Gastroesophageal sphincter (tissue), 4 donors: ENCODE measurements at places on chromosomes 2 and 18.

- H3K27me3 ChIP-seq: no peaks in the 10 kb centered on the region
- ATAC-seq: peak; percentile 95
- H3K4me1 ChIP-seq: no peaks in the 10 kb centered on the region
- peak within 1 kb of the TSS; percentile 80 for H3K27ac ChIP-seq
- no peaks in the 10 kb centered on the region for H3K36me3 ChIP-seq
These were observed at the start of gene SLC19A3 for GRCh38 chr2:227717687-227718567. Gene SLC19A3, minus strand, starts transcription at chr2:227718028. Its CDS starts 15,710 bp downstream, at chr2:227702318.

- H3K27ac ChIP-seq: no peak overlapping the region
- no peak for ATAC-seq
- H3K27me3 ChIP-seq: no peaks in the 10 kb centered on the region
- peaks cover 8% of the 10 kb centered on the region for H3K4me1 ChIP-seq
- no peaks in the 10 kb centered on the region for H3K36me3 ChIP-seq
These were observed 96.8 kb downstream of the GLI2 start for GRCh38 chr2:120832296-120833070.

DNA sequence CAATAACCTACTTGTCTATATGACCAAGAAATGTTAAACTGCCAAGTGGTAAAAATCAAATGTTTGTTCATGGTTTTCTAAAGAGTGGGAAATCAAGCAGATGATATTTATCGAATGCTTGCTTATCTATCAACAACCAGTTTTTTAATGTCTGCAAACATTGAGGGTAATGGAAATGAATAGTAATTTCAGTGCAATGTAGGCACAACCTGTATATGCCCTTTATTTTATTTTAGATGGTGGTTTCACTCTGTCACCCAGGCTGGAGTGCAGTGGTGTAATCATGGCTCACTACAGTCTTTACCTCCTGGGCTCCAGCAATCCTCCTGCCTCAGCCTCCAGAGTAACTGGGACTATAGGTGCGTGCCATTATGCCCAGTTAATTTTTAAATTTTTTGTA, 46.0 kb upstream of the CD28 start:
- no peaks in the 10 kb centered on the region for H3K4me1 ChIP-seq
- H3K27me3 ChIP-seq: no peaks in the 10 kb centered on the region
- no peak for ATAC-seq
- no peaks in the 10 kb centered on the region for H3K36me3 ChIP-seq

- H3K4me1 ChIP-seq: no peaks in the 10 kb centered on the region
- ATAC-seq: no peak
- H3K4me3 ChIP-seq: no peak overlapping the region
- no peaks in the 10 kb centered on the region for H3K27me3 ChIP-seq
- H3K27ac ChIP-seq: no peak overlapping the region
These were observed 742.4 kb downstream of the GALR1 start for GRCh38 chr18:77992057-77992456.

DNA sequence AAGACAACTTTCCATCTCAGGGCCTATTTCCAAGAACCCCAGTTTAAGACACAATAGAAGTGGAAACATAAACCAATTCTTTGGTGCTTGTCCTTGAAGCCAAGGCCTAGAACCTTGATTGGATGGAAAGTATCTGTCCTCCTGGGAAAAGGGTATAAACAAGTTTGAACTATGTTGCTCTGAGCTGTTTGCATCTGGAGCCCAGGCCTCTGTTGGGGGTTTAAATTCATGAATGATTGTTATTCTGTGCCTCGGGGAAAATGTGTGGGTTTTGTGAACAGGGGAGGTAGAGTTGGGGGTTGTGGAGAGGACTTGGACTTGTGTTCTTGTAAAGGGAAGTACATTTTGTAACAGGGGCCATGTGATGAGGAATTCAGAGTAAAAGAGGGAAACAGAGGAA, 406.1 kb downstream of the SLC4A3 start:
- no peaks in the 10 kb centered on the region for H3K27me3 ChIP-seq
- no peak overlapping the region for H3K4me3 ChIP-seq
- H3K27ac ChIP-seq: no peak overlapping the region
- ATAC-seq: no peak
- no peaks in the 10 kb centered on the region for H3K36me3 ChIP-seq

- no peak overlapping the region for H3K27ac ChIP-seq
- no peak for ATAC-seq
- no peak overlapping the region for H3K4me3 ChIP-seq
These were observed 67.5 kb downstream of the CDH20 start for GRCh38 chr18:61400716-61401115.

DNA sequence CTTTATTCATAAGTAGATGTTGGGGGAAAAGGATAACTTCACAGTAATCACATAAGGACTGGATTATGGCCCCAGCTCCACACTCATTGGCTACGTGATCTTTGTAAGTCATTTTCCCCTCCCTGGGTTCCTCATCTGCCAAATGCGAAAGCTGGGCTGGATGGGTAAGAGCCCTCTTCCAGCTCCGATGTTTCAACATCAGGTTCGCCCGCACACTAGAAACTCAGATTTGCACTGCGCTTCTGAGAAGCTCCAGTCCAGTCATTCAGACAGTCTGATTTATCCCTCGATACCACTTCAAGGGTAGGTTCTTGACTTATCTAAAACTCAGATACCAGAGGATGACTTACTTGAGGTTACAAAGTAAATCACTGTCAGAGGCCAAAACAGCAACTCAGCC, 31.0 kb upstream of the RMDN2 start:
- H3K4me1 ChIP-seq: peaks cover 10% of the 10 kb centered on the region
- no peak overlapping the region for H3K27ac ChIP-seq
- H3K27me3 ChIP-seq: no peaks in the 10 kb centered on the region
- H3K36me3 ChIP-seq: no peaks in the 10 kb centered on the region
- no peak overlapping the region for H3K4me3 ChIP-seq

- peak overlapping the region; percentile 23 for H3K27ac ChIP-seq
- peaks cover 50% of the 10 kb centered on the region for H3K4me1 ChIP-seq
- peak; percentile 17 for ATAC-seq
- H3K36me3 ChIP-seq: no peaks in the 10 kb centered on the region
- no peak overlapping the region for H3K4me3 ChIP-seq
These were observed 75.9 kb downstream of the SH3BP4 start for GRCh38 chr2:235027558-235028214.

DNA sequence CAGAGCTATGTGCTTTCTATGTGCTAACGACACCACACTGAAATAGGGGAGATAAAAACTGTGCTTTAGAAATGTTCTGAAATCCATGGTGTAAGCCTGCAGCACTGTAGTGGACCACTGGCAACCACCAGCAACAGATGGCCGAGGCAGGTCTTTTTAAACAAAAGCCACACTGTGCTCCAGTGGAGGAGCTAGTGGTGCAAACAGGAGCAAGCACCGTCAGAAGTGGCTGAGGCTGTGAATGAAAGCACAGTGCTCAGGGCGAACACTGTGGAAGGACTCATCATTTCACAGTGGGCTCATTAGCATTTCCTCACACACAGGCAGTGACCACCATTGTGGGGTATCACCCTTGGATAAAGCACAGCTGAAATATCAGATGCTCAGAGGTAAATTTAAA, 22.9 kb upstream of the MTX2 start:
- ATAC-seq: no peak
- peaks cover 14% of the 10 kb centered on the region for H3K27me3 ChIP-seq
- H3K4me3 ChIP-seq: no peak overlapping the region

DNA sequence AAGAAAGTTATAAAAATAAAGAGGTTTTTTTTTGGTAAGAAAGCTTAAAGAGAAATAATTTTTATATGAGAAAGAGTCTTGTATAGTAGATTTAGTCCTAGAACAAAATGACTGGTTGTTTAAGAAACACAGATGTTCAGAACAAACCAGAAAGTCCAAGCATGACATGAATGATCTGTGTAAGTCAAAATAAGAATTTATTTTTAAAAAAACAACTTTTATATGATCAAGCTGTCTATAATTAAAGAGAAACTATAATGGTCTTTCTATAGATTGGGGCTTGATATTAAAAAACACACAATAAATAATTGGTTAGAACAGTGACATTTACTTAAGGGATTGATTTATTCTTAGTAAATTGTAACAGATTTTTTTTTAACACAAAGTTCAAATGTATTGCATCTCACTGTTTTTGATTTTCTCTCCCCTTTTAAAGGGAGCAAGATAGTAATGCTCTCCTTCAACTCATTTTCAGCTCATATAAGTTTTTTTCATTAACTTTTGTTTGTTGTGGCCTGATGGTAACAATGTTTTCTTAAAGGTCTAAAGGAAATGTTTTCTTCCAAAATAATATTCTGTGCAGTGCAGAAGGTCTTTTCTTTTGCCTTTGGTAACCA, 1256.8 kb downstream of the LRP1B start:
- no peaks in the 10 kb centered on the region for H3K27me3 ChIP-seq
- no peak for ATAC-seq
- no peak overlapping the region for H3K27ac ChIP-seq
- H3K36me3 ChIP-seq: no peaks in the 10 kb centered on the region
- H3K4me3 ChIP-seq: no peak overlapping the region

GRCh38 chr2:111944531-111945210, 46.3 kb downstream of the MERTK start:
- no peaks in the 10 kb centered on the region for H3K36me3 ChIP-seq
- H3K27ac ChIP-seq: no peak overlapping the region
- H3K4me1 ChIP-seq: peaks cover 25% of the 10 kb centered on the region
- no peaks in the 10 kb centered on the region for H3K27me3 ChIP-seq

- no peaks in the 10 kb centered on the region for H3K36me3 ChIP-seq
- ATAC-seq: peak; percentile 59
- no peaks in the 10 kb centered on the region for H3K27me3 ChIP-seq
- peaks cover 4% of the 10 kb centered on the region for H3K4me1 ChIP-seq
These were observed at the start of gene RBMS1 for GRCh38 chr2:160493227-160494028. Gene RBMS1, minus strand, starts transcription at chr2:160493807. Its CDS starts 444 bp downstream, at chr2:160493363.

DNA sequence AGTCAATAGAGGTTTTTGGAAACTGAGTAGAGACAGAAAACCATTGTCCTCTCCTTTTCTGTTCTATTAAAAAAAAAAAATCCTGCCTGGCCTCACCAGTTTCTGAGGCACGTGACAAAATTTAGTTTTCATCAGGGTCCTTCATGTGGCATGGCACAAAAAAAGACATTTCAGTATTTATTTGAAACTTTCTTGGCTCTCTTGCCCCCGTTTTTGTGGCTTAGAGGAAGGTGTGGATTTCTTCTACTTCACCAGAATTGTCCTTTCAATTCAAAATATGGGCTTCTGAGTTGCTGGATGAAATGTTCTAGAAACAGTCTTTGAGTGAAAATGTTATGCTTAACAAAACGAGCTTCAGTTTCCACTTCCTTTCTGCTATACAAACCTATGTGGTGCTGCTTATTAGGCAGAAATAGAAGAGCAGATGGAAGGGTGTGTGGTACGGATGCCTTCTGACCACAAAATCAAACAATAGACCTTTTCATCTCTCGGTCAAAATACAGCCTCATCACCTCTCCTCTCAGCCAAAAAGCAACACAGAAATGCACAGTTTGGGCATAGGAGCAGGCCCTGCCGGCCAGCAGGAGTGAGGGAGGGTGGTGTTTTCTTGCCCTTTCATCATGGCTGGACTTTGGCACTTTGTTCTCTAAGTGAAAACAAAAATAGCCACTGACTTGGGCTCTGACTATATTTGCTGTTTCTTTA, 89.2 kb downstream of the SH3RF3 start:
- no peaks in the 10 kb centered on the region for H3K36me3 ChIP-seq
- no peak overlapping the region for H3K27ac ChIP-seq
- no peak overlapping the region for H3K4me3 ChIP-seq
- H3K4me1 ChIP-seq: peaks cover 3% of the 10 kb centered on the region
- H3K27me3 ChIP-seq: no peaks in the 10 kb centered on the region
- no peak for ATAC-seq

DNA sequence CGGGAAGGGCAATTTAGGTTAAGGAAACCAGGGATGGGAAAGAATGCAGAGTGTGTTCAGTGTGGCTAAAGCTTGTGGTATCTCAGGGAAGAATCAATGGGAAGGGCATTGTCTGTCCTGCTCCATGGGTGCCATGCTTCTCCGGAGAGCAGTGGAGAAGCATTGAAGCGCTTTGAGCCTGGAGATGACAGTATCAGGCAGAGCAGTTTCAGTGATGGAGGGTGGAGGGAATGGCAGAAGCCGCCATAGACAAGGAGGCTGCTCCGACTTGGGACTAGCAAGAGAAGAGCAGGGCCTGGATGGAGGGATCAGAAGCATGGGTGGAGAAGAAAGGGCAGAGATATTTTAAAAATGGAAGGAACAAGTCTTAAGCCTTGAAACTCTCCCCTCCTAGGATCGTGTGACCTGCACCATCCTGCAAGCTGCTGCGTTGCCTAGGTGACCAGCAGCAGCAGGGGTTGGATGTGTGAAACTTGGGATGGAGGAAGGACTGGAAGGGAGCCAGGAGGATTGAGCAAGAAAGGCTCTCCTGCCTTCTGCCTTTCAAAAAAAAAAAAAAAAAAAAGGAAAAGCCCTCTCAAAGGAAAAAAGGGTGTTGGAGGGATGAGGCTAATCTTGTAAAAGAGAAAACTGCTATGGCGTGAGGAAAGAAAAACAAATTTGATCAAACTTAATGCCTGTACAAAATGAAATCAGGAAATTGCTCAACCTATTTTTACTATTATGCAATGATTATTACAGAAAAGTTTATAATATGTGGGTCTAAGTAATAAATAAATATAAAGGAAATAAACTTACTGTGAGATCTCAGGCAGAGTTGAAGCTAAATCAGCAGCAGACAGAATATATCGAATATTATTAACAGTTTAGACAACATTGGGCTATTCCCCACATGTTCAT, 493.8 kb upstream of the NRP2 start:
- H3K4me1 ChIP-seq: no peaks in the 10 kb centered on the region
- no peak overlapping the region for H3K4me3 ChIP-seq
- peak; percentile 84 for ATAC-seq

DNA sequence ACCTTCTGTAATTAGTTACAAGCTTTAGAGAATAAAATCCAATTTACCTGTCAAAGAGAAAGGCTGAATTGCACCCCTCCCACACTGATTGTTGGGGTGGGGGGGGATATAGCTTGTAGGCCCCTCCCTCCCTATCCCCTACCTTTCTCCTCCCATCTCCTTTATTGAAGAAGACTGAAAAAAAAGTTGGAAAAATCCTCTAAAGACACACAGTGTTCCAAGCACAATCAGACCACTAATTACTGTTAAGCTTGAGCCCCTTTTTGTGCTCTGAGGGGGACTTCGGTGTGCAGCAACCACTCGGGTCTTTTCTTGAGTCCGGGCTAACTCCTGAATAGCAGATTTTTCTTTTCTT, 43.0 kb upstream of the FZD5 start:
- H3K27ac ChIP-seq: no peak overlapping the region
- H3K4me3 ChIP-seq: no peak overlapping the region
- H3K36me3 ChIP-seq: no peaks in the 10 kb centered on the region
- no peaks in the 10 kb centered on the region for H3K27me3 ChIP-seq
- ATAC-seq: no peak
- H3K4me1 ChIP-seq: no peaks in the 10 kb centered on the region
